ENCODE measurements at places on chromosomes 12 and 14.
A peak's percentile ranks its signal among the peaks of the same experiment; 100 is the strongest.

- DNase-seq = no peak
Measured at GRCh38 chr12:42804928-42805327, 215.4 kb upstream of the PRICKLE1 start.

- DNase-seq = peak; percentile 50
Measured at GRCh38 chr12:8033153-8034044, 883 bp downstream of the FOXJ2 start.

DNA sequence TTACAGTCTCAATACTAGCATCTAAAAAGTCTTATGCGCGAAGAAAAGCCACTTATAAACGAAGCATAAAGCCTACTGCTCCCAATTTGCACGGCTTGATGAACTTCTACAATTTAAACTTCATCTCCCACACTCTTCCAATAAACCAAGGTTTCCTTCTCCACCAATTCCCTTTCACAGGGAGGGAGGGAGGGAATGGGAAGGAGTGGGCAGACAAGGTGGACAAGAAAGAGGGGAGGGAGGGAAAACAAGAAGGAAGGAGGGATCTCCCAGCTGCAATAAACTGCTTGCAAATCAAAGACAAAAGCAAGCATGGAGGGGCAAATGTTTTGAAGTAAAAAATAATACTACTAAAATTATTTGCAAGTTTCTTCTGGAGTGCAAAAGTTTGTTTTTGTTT lies 64.5 kb downstream of the MED13L start:
- DNase-seq = no peak

GRCh38 chr12:67937822-67938221 lies 51.4 kb upstream of the IFNG-AS1 start:
- no peak for DNase-seq

DNA sequence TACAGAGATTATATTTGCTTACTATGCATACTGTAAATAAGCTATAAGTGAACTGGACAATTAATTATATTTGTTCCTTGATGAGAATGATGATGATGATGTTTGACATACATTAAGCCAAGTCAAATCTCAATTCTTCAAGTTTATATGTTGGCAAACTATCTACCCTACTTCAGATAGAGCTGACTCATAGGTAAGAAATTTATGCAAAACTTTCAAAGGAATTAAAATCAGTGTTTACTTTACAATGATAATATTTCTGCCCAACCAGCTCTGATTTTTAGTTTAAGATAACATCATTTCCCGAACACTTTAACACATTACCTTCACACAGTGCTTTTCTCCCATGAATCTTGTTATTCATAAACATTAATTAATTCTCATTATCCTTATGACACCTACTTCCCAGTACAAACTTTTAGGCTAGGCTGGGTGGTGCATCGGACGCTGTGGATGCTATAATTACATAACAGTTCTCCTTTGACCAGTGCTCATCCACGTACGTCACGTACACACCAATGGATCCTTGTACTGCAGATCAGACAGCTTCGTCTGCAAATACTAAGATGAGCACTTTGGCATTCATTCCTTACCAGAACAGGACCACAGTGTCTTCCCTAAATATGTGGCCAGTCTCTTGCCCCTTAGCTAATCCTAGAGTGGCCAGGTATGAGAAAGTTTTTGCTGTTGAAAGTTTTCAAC lies 18.3 kb downstream of the BMP4 start:
- DNase-seq = no peak

GRCh38 chr12:90546511-90546910 lies 408.5 kb downstream of the CCER1 start:
- DNase-seq = no peak

GRCh38 chr12:96103067-96103644 lies 67.8 kb upstream of the LTA4H start:
- no peak for DNase-seq

DNA sequence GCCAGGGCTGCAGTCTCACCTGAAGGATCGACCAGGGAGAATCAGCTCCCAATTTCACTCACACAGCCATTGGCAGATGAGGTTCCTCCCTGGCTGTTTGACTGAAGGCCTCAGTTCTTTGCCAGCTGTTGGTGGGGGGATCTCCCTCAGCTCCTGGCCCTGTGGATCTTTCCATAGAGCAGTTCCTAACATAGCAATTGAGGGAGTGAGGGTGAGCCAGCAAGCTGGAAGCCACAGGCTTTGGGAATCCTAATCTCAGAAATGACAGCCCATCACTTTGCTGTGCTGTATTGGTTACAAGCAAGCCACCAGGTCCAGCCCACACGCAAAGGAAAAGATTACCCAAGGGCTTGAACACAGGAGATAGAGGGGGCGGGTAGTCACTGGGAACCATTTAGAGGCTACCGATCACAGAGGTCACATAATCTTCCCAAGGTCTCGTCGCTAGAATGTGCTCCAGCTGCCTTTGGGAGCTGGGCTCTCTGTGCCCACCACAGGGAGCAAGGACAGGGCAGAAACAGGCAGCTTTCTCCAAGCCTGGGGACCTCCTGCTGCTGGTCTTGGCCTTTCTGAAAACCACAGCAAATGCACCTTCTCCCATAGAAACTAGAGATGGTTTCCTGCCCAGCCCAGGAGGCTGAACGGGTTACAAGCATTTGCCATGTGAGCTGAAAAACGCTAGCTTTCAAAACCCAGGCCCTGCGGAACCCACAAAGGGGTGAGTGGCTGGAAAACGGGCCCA lies 4.6 kb upstream of the OTUB2 start:
- peak; percentile 50 for DNase-seq

DNA sequence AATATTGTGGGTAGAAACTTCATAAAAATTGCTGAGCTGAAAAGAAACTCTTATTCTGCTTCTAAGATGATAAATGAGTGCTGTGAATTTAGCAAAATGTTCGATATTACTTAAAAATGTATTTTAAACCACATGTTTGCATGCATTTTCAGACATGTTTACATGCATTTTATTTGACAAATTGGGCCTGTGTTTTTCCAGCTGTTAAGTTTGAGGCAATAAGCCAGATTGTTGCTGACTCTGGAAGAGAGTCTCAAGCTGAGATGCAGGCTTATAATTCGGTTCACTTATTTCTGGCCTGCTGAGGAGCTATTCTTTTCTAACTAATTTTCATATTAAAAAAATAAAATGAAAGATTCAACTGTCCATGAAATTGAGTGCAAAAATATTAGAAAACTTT lies 110.1 kb downstream of the SYNE2 start:
- DNase-seq = no peak

DNA sequence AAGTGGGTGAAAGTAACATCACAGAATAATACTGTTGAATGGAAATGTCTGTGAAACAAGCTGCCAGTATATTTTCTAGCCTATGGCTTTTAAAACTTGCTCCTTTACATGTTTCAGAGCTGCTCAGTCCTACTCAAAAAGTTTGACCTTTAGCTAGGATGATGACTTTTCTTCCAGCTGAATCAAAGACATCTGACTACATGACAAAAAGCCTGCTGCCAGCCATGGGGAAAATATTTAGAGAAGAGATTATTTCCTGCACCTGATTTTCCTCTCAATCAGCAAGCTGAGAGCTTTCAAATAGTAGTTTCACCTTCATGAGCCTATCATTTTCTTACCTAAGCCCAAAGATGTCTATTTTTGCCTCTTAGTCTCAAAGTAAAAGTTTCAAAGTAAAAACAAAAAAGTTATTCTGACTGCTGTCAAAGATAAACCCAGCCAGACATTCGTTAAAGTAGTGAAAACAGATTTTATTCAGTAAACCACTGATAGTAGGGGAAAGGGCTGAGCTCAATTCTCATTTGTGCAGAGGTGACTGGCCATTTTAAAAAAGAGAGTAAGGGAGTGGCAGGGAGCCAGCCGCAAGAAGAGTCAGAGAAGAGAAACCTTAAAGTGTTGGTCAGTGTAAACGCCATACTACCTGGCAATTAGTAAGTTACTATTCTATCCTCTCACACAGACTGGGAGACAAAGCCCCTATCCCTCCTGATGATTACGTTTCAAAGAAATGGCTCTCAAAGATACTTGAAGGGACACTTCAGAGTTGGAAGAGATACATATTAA lies 2.2 kb downstream of the ATP6V1D start:
- no peak for DNase-seq

- no peak for DNase-seq
Measured at GRCh38 chr14:84670796-84671195, 859.1 kb upstream of the FLRT2 start.

GRCh38 chr14:104577847-104578301 lies 1.7 kb upstream of the C14orf180 start:
- no peak for DNase-seq

DNA sequence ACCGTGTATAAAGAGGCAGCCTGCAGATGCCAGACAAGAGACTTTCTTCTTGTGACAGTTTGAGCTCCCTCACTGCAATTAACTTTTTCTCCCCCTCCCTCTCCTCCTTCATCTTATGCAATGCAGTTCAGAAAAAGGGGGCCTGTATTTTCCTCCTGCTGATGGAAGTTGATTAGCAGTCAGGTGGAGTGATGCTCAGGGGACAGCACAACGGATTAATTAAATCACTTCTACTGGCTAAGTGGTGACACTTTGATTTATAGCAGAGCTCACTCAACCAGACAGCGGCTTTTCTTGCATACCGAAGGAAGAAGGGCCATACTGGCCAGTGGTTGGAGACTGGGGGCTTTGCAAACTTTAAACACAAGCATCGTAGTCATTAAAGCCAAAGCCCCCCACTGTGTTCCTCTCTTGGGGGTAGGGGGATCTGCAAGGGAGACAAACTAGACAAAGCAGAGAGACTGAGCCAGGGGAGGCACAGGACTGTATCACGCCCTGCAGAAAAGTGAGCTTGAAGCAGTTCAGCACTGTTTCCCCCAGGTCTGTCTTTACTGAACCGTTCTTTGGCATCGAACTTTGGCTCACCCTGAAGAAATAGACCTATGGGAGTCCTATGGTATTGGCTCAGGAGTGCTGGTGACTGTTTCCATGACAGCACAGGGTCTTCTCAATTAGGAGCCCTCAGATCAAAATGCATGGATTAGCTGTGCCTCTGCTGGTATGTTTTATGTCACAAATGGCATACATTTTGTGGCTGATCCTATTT lies 47.7 kb downstream of the SPRING1 start:
- DNase-seq = no peak

GRCh38 chr12:60094436-60094835 lies 498.6 kb downstream of the SLC16A7 start:
- DNase-seq = no peak

- no peak for DNase-seq
Measured at GRCh38 chr12:89225808-89226411, 126.4 kb downstream of the DUSP6 start.

GRCh38 chr12:117444781-117445180 lies 83.4 kb upstream of the NOS1 start:
- no peak for DNase-seq

GRCh38 chr12:75548879-75549278 lies 37.5 kb upstream of the KRR1 start:
- DNase-seq = no peak

- DNase-seq = no peak
Measured at GRCh38 chr12:53456654-53457366, 4.9 kb downstream of the PCBP2 start.

GRCh38 chr14:24630872-24631477 lies 3.0 kb downstream of the GZMB start:
- no peak for DNase-seq

- peak; percentile 56 for DNase-seq
Measured at GRCh38 chr12:130041983-130042812, 120.1 kb upstream of the FZD10 start.

GRCh38 chr12:132402831-132403416 lies 73.5 kb upstream of the GALNT9 start:
- no peak for DNase-seq

- peak; percentile 41 for DNase-seq
Measured at GRCh38 chr14:63938198-63939005, 85.6 kb downstream of the SYNE2 start.

- DNase-seq = no peak
Measured at GRCh38 chr14:44960646-44961045, 1.1 kb downstream of the KLHL28 start.

DNA sequence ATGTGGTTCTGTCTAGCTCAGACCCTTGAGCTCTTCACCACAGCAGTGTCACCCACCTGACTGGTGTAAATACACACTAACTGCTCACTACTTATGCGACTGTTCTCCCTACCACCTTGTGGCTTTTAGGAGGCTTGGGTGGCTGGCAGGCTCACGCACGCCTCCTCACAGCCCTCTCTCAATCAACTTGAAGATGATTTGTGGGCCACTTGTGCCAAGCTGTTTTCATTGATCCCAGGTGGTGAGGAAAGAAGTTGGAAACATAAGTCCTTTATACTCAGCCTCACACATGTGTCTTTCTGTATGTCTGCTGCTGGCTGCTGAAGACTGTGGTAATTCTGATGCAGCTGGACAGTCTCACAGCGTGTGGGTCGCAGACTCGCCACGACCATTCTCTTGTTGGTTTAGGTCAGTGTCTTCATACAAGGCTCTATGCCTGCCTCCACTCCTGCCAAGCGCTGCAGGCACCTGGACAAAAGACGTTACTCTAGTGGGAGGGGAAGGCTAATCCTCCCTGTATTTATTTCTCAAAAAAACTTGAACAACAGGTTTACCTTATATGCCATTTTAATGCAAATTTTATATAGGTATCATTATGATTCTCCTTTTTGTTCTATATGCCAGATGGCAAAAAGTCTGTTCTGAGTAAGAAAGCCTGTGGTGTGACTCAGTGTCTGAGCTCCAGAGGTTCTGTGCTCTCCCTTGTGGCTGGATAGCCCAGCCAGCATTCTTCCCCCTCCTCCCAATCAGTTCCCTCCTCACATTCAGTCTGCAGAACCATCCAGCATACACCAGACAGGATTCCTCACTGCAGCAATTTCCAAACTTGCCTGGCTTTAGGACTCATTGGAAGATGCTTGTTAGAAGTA lies 115.6 kb downstream of the DIP2B start:
- DNase-seq = peak; percentile 18

GRCh38 chr14:26088275-26088674 lies 509.6 kb downstream of the NOVA1 start:
- DNase-seq = no peak

- no peak for DNase-seq
Measured at GRCh38 chr12:71865166-71865713, 25.7 kb downstream of the TBC1D15 start.

GRCh38 chr14:22979748-22980392 lies 2.5 kb downstream of the AJUBA start:
- DNase-seq = no peak

DNA sequence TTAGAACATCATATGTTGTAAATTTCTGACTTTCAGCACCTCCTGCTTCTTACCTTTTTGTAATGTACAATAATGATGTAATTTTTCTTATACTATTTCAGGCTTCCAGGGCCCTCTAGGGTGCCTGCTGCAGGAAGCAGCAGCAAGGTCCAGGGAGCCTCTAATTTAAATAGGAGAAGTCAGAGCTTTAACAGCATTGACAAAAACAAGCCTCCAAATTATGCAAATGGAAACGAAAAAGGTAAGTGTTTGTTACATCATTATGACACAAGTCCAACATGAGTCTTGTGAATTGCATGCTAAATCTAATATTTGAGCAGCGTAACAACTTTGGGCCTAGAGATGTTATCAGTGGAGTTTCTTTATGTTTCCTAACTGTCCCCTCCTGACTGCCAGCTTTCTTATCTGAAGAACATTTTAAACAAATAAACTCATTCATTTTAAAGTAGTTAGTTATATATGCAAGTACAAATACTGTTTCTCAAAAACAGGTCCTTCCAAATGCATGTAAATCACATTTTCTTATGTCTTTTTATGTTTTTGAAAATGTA lies 167.6 kb downstream of the NAV3 start:
- DNase-seq = no peak

All from activated naive CD8-positive, alpha-beta T cell treated with anti-CD3 and anti-CD28 coated beads for 36 hours (primary cell).